Fibroblast of gingiva (primary cell): ENCODE measurements at places on chromosomes 7 and 10.

GRCh38 chr7:74372511-74373111 lies 81.1 kb upstream of the GTF2IRD1 start:
- no peak for DNase-seq

DNA sequence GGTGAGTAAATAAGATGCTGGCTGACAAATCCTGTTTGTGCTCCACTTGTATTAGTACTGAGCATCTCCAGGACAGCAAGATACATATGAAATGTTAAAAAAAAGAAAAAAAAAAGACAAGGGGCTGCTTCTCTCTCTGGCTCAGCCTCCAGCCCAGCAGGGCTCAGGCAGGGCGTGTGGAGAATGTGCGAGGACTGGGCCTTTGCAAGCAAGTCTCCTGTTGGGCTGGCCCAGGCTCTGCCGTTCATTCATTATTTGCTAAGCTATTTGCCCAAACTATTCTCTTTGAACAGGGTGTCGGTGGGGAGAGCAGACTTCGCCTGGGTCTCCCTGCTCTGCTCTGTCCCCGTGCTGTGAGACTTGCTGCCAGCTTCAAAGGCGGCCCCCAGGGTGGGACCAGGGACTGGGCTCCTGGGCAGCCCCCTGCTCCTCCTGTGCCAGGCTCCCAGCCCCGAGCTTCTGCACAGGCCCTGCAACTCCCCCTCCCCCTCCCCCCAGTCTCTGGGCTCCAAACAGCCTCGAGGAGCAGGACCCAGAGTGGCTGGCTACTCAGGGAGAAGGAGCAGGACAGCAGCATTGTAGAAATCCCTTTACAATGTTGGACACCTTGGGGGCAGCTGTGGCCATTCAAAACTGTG lies 25.6 kb upstream of the MGMT start:
- no peak for DNase-seq

DNA sequence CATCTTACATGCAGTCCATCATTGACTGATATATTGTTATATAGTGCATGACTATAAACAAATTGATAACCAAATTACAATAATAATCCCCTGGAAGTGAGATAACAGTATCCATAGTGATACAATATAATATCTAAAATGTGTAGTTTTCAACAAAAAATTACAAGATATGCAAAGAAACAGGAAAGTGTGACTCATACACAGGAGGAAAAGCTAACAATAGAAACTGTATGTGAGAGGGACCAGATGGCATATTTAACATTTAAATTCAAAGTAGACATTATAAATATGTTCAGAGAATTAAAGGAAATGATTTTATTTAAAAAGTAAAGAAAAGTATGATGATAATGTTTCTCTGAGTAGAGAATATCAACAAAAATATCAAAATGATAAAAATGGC lies 8.0 kb downstream of the OR9A2 start:
- DNase-seq, result no peak

DNA sequence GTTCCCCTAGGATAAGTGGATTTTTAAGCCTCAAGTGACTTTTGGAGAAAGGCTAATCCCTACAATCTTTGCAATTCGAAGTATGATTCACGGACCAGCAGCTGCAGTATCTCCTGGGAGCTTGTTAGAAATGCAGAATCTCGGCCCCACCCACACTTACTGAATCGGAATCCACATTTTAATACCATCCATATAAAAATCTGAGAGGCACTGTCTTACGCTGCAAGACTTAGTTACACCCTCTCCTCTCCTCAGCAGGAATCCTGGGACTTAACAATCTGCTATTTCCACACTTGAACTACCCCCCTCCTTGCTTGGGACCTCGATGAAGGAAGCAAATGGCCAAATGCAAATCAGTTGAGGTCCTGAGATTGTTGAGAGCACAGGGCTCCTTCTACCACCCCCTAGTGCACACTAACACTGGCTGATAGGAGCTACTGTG lies 21.0 kb downstream of the ITPRIP start:
- peak; percentile 82 for DNase-seq

DNA sequence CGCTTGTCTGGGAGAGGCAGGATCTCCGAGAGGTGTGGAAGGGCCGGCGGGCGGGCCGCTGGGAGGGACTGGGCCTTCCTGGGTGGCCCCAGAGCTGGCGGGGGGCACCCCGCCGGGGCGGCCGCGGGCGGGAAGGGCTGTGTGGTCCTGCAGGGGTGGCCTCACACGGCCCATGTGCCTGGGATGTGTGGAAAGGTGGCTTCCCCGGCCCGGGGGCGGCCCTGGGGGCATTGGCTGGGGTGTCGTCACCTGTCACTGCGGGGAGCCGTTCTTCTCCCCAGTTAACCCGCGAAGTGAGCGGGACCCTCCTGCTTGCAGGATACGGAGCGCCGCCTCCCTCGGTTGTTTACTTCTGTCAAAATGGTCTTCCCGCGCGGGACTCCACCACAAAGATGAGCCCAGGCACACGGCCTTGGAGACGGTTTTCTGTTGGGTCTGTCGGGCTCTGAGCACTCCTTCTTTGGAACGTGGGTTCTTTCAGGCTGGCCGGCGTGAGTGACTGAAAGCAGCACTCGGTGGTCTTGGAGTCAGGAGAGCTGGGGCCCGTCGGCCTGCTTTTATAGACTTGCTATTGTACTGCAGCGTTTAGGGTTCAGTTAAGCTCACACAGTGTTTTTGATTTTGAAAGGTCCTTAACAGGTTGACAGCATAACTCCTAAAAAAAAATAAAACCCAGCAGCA lies 700 bp downstream of the SMC3 start:
- no peak for DNase-seq

GRCh38 chr7:30252885-30253795 lies 31.3 kb upstream of the ZNRF2 start:
- DNase-seq, result peak; percentile 50

GRCh38 chr10:113993489-113993991 lies 50.1 kb upstream of the ADRB1 start:
- DNase-seq, result peak; percentile 71

GRCh38 chr10:12360461-12360860 lies 11.1 kb downstream of the CAMK1D start:
- no peak for DNase-seq

- DNase-seq, result no peak
These were observed 20.3 kb upstream of the PRKCQ start for GRCh38 chr10:6600224-6600987.

GRCh38 chr10:89525556-89525955 lies 9.8 kb downstream of the SLC16A12 start:
- no peak for DNase-seq

DNA sequence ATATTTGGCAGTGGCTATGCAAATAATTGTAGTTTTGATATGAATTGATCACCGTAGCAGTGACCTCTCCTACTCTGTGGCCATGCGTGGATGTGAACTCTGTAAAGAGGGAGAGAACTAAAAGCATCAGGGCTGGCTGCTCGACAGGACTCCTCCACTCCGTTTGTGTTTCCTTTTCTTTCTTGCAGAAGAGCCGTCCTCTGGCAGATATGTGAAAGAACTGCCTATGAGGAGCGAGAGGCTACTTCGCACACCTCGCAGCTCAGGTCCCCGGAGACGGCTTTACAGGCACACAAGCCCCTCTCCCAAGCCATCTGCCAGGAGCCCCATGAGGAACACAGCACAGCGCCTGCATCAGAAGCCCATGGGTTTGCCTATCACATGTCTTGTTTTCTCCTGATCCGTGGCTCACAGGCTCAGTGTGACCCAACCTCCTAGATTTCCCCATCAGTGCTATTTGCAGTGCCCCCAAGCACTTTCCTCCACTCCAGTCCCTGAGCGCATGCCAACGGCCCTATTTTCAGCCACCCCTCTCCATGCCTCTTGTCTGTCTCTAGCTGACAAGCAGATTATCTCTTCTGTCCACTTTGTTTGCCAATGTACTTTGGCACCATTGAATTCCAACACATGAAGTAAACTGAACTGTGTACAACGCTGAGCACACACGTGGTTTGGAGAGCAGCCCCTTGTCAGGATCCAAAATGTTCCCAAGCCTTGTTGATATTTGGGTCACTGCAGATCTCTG lies 164.3 kb upstream of the AKR1E2 start:
- peak; percentile 66 for DNase-seq

GRCh38 chr10:43922335-43923280 lies 273.9 kb upstream of the ZNF32 start:
- DNase-seq, result no peak

- DNase-seq, result no peak
These were observed 103.0 kb downstream of the OAT start for GRCh38 chr10:124315591-124316270.

- peak; percentile 60 for DNase-seq
These were observed at the start of gene CDK6 for GRCh38 chr7:92836489-92836999. CDK6 (minus strand) TSS chr7:92836573; CDS start chr7:92833323, 3,250 bp downstream.

- DNase-seq, result peak; percentile 27
These were observed 220.1 kb downstream of the TNS3 start for GRCh38 chr7:47361746-47362215.

DNA sequence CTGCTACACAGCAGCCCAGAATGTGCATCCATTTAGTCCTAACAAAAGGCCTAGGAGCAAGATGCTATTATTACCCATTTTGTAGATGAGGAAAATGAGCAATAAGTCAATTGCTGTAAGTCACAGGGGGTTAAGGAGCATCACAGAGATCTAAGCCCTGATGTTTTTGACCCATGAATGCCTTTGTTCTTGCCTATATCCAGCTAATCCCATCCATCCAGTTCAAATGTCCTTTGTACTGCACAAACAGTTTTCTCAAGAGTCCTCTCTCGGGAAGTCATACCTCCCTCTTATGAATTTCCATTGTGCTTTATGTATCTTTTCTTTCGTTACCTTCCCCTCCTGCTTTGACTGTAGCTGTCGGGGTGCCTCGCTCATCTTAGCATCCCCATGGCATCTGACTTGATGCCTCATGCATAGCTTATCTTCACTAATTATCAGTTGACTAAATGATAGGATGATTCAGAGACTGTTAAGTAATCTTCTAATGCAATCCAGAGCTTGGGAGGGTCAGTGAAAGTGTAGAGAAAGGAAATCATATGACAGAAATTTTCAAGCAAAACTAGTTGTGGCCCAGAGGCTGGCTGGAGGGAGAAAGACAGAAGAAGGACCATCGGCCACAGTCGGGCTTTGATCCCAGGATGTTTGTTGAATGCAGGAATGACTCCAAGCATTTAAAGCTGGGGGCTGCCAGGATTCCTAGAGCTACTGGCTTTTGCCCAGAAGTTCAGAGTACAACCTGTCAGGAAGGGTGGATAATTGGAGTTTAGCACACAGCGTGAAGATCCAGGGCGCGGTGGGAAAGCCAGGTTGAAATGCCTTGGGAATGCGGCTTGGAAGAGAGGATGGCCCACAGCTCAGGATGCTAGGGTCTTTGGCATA lies 23.5 kb downstream of the BLVRA start:
- peak; percentile 41 for DNase-seq

DNA sequence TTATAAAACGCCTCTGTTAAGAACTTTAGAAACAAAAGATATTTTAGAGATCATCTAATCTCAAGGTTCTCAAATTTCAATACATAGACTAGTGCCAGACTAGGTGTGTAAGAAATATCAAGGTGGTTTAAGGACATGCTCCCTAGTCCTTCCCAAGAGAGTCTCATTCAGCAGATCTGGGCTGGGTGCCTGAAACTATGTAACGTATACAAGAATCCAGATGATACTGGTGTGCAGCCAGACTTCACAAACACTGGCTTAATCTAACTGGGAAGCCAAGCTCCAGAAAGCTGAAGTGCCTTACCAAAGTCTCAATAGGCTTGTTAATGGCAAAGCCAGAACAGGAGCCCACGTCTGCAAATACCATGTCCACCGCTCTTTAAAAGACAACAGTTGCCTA lies 105.0 kb upstream of the AMPH start:
- DNase-seq, result peak; percentile 29

- no peak for DNase-seq
These were observed 106.1 kb downstream of the PRKCQ start for GRCh38 chr10:6473901-6474370.

DNA sequence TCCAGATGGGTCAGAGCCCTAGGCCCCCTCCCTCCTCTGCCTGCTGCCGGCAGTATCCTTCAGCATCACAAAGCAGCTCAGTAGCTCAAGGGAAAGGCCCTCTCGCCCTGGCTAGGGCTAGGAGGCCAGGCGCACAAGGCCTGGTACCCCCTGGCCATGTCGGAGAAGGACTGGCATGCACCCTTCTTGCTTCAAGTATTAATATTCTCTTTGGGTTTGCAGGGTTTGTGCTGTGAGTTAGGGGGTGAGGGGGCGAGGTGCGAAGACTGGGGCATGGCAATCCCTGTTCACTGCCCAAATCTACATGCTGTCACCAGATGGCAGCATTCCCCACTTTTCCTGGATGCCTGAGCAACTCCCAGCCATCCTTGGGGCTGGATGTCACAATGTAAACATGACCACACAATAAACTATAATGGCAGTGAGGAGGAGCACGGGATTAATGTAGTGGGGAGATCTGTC lies 105.2 kb downstream of the NEURL1 start:
- DNase-seq, result peak; percentile 72

DNA sequence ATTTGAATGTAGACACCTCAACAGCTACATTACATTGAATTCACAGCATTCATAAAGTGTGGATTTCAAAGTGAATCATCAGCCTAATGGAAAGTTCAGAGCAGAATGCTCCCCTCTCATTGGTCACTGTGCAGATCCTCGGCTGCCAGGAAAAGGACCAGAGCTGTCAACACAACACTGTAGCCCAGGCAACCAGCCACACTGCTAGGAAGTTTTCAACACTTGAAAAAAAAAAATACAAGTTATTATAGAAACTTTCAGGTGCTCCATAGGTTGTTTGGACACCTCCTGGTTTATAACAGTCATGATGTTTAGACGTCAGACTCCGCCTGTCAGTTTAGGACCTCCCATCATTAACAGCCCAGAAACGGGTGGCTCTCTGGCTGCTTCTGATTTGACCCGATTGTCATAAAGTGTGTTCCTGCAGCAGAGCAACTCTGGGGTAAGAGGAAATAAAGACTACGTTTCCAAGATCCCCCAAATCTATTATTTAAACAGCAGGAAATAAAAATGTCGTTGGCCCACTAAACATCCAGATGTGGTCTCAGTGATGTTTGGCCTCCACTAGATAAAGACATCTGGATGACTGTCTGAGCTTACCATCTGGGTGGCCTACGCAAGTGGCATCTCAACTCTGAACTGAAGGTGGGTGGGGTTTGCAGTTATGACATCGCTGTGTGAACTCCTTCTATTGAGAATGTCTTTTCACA lies 117.4 kb downstream of the CABCOCO1 start:
- peak; percentile 83 for DNase-seq

- no peak for DNase-seq
These were observed 12.7 kb upstream of the FOXL3 start for GRCh38 chr7:277228-277627.

- peak; percentile 77 for DNase-seq
These were observed 598 bp upstream of the ZEB1 start for GRCh38 chr10:31318382-31318853.

GRCh38 chr10:121053151-121053550 lies 202.0 kb downstream of the WDR11 start:
- no peak for DNase-seq

- no peak for DNase-seq
These were observed 50.4 kb upstream of the NKX6-2 start for GRCh38 chr10:132836248-132836831.
